ENCODE measurements at places on chromosomes 13 and 19.
A peak's percentile ranks its signal among the peaks of the same experiment; 100 is the strongest.

DNA sequence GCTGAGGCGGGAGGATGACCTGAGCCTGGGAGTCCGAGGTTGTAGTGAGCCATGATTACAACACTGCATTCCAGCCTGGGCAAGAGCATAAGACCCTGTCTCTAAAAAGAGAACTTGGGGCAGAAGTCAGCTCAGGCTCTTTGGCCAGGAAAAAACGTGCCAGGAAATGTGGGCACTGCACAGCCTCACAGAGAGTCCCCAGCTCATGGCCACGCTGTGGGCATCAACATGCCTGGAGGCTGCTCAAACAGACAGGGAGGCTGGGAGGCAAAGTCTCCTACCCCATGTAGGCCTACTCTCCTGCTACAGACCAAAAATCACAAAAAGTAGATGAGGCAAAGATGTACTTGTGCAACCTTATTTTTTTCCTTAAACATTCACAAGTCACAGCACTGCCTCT lies 49.4 kb downstream of the PEPD start:
- DNase-seq: no peak

GRCh38 chr19:18662972-18663732 lies 20.3 kb upstream of the CRTC1 start:
- DNase-seq: no peak

GRCh38 chr19:40632311-40633036 lies 31.3 kb downstream of the LTBP4 start:
- DNase-seq: no peak

DNA sequence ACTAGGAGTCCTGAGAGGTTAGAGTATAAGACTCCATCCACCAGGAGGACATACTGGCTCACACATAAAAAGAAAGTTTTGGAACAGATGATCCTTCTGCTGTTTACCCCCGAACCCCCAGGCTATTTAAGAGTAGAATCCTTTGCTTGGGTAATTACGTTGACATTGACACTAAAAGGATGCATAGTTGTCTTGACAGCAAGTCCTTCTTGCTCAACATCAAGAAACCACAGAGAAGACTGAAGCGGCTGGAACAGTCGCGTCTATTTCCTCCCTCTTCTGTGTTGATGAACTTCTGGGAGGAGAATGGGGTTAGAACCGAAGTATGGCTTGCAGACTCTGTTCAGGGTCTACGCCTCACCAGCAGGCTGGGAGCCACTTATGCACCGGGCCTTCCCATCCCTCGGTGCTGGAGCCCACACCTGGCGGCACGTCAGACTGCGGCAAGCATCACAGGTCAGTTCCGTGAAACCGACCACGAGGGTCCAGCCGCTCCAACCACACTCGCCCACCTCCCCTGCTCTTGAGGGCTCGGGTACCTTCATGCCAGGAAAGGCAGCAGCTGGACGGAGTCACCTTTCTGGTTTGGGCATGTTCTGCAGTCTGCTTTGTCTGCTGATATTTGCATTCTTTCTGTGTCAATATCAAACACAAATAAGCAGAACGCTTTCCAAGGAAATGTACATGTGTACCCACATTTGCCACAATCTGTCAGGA lies 42.4 kb upstream of the RANBP3 start:
- no peak for DNase-seq

GRCh38 chr19:41816761-41817160 lies 20.4 kb downstream of the CEACAM3 start:
- DNase-seq: no peak

DNA sequence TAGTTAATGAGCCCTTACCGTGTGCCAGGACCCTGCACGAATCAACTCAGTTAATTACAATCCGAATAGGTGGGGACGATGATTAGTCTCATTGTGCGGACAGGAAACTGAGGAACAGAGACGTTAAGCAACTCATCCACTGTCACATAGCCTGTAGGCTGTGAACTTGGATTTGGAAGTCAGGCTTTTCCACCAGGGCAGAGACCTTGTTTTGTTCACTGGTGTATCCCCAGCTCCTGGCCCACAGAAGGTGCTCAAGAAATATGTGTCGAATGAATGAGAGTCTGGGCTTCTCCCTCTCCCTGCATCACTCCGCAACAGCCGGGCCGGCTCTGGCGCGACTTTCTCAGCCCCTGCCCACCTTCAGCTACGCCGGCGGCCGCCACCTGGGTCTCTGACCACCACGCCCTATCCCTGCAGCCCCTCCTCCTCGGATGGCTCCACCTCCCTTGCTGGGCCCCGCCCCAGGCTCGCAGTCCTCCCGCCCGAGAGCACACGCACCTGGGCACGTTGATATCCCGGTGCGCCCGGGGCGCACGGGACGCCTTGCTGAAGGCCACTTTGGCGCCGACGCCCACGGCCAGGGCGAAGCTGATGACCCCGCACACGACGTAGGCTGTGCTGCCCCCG lies 1.3 kb downstream of the SHISA7 start:
- peak; percentile 19 for DNase-seq

DNA sequence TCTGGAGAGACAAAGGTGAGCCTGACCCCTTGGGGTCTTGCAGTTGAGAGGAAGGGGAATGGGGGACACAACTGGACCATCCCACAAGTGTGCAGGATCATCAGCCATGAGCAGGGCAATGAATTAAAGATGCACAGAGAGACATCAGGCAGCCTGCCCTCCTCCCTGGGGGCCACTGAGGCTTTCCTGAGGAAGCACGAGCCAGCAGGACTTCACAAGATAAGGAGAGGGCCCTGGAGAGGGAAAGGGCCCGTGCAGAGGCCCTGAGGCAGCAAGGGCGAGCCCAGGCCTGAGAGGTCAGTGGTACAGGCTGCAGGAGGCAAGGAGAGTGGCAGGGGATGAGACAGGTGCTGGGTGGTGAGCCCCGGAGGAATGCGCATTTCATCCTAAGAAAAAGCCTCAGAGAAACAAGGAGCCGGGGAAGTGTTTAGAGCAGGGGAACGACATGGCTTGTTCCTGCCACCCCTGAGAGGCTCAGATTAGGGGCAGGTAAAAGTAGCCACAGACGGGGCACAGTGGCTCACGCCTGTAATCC lies 9.0 kb upstream of the PRKD2 start:
- DNase-seq: no peak

DNA sequence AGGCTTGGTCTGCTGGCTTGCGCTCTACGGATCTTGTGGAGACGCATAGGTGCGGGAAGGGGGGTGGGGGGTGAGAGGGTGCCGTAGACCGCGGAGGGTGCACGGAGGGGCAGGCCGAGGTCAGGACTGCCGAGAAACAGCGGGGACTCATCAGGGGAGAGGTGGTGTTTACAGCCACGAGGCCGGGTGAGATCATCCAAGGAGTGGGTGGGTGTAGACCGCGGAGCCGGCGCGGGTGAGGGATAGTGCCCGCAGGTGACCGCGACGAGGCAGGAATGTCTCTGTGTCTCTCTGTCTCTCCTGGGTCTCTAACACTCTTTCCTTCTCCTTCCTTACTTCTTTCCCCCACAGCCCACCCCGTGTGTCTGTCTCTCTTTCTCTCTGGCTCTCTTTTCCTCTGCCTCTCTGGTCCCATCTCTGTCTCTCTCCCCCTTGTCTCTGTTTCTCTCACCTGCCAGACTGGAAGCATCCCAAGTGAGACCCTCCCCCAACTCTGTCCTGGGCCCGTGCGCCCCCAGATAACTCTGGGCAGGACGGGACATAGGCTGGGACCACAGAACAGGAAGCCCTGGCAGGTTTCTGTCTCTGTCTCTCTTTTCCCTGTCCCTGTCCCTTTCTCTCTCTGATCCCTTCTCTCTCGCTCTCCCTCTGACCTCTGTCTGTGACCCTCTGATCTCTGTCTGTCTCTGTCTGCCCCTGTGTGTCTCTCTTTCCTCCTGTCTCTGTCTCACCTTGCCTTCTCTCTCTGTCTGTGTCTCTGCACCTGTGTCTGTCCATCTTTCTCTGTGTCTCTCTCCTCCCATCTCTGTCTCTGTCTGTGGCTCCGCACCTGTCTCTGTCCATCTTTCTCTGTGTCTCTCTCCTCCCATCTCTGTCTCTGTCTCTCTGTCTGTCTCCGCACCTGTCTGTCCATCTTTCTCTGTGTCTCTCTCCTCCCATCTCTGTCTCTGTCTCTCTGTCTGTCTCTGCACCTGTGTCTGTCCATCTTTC lies 1.8 kb upstream of the KLK4 start:
- DNase-seq: peak; percentile 26

DNA sequence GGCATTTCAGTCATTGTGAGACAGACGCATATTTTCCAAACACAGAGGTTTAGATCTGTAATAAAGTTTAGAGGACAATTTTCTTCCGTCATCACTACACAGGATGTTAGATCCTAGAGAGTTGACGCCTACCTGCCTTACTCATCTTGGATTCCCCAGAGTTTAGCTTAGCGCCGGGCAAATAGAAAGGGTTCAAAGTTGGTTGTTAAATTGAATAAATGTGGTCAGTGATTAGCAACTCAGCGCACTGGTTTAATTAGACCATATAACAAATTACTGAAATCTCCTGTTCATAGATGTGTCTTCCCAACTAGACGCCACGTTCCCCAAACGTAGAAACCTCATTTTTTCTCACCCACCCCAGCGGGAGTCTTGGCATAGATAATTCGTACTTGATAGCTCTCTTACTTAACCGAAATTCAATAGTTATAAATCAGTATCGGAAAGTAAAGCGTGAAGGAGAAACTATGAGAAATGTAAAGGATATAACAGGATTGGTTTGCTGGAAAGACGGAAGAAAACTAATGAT lies 726 bp upstream of the UFM1 start:
- peak; percentile 35 for DNase-seq

DNA sequence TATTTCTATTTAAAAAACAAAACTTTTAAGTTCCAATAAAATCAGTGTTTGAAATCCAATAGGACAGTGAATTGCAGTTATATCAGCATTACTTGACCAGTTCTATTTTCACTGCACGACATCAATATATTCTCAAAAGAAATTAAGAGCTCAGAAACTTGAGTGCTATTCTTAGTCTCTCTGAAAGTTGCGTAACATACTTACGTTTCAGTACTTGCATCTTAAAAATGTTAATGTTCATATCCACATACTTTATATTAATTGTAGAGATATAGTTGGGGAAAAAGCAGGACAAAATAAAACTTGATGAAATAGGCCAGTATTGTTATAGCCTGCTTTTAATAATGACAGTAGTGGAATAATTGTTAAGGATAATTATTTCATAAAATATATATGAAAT lies 720.5 kb upstream of the PCDH9 start:
- DNase-seq: no peak

GRCh38 chr13:110109910-110110309 lies 197.0 kb downstream of the COL4A1 start:
- no peak for DNase-seq

GRCh38 chr19:5360003-5360780 lies 19.6 kb upstream of the PTPRS start:
- no peak for DNase-seq
